ENCODE measurements at places on chromosomes 2 and 18.

GRCh38 chr2:190792956-190793888 is 87.4 kb upstream of the GLS start:
- no peak for DNase-seq

GRCh38 chr2:109193807-109194619 is 65.0 kb downstream of the SH3RF3 start:
- no peak for DNase-seq

DNA sequence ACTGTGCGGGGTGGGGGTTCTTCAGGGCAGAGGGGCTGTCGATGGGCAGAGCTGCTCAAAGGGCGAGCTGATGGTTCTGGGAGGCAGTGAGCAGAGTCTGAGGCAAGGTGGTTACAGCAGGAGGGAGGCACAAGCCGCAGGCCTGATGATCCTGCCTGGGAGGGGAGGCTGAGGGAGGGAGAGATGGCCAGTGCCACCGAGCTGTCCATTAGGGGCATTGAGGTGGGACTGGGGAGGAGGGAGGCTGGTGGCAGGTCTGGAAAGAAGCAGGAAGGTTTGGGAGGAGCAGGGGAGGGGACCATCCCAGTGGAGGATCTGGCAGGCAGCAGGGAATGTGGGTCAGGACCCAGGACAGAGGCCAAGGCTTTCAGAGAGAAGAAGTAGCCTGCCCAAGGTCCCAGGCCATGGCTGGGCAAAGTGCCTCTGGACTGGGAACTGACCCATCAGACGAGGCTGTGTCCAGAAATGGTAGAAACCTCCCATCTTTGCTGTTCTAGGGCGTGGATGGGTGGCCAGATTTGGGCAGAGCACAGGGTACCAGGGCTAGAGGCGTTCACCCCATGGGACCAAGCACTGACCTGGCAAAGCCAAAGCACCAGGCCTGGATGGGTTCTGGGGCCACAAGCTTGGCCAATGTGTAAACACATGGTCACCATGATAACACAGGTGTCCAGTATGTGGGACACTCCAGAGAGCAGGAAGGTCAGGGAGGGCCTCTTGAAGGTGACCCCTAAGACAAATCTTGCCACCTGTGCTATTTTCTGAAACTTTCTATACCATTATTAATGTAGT is 55.5 kb downstream of the INHBB start:
- DNase-seq: no peak

GRCh38 chr2:30239986-30240752 is 8.8 kb downstream of the LBH start:
- no peak for DNase-seq

DNA sequence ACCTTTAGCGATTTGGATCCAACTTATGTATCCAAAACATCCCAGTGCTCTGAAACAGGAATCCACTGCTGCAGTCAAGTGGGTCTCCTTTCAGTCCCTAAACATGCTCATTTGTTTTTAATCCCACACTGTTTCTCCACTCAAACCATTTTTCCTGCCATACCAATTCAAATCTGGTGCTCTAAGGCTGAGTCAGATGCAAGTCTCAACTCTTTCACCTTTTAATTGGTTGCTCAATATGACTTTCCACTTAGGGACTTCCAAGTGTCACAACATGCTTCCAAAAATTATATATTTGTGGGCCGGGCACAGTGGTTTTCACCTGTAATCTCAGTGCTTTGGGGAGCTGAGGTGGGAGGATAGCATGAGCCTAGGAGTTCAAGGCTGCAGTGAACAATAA is 113.4 kb upstream of the TANK start:
- DNase-seq: no peak
